ENCODE measurements at places on chromosomes 5 and 9.

- DNase-seq: no peak
Measured at GRCh38 chr9:112361601-112362000, 18.3 kb upstream of the HSDL2 start.

DNA sequence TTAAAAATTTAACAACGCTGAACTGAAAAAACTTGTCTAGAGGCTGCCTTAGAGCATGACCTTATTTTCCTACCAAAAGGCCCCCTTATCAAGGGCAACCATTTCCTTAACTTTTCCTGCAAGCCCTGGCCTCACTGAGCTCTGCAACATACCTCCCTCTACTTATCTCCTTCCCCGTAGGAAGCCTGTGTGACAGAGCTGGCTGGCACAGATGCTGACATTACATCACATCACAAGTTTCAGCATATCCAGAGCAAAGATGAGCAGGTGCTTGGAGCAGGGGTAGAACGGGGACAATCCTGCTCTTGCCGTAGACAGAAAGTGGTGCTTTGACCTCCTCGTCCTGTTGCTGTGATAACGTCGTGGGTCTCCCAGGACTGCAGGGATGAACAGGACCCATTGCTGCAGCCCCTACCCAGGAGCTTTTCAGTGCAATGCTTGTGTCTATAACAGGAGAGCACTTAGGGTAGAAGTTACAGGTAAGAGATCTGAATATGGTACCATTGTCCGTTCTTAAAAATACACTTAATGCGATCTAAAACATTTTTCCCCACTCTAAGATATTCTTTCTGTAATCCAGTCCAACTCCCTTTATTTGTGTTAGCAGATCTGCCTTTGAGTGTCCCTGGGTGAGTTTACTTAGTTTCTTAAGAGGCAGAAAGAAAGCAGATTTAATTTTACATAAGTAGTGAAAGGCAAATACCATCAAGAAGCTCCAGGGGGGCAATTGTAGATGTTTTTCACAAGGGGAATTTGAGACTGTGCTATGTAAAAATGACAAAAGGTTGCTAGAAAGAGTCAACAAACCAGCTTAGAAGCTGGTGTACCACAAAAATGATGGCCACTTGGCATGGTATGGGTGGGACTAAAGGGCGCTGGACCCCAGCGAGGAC is 101.9 kb upstream of the EFNA5 start:
- DNase-seq: no peak

DNA sequence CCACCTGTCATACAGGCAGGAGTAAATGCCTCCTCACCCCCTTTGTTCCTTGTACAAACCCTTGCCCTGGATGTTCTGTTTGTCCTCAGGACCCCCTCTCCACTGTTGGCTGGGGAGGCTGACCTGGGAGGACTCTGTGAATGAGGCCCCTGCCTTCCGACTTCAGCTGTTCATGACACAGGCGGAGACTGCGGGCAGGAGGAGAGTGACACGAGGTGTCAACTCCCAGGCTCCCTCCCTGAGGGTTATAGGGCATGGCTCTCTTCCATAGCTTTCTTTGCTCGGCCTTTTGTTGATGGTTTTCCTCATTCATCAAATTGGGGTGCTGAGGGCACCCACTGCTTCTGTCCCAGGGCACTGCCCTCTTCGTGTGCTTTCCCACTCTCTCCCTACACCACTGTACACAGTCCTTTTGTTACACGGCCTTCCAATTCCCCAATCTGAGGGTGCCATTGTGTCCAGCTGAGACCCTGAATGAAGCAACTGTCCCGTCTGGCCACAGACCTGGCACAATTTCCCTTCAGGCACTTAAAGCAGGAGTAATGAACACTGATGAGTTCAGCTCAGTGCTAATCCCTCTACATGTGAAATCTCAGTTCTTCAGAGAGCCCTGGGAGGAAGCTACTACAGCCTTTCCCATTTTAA is 33.8 kb downstream of the KCNIP1 start:
- DNase-seq: no peak

GRCh38 chr5:60673334-60673733 is 26.6 kb downstream of the DEPDC1B start:
- no peak for DNase-seq

DNA sequence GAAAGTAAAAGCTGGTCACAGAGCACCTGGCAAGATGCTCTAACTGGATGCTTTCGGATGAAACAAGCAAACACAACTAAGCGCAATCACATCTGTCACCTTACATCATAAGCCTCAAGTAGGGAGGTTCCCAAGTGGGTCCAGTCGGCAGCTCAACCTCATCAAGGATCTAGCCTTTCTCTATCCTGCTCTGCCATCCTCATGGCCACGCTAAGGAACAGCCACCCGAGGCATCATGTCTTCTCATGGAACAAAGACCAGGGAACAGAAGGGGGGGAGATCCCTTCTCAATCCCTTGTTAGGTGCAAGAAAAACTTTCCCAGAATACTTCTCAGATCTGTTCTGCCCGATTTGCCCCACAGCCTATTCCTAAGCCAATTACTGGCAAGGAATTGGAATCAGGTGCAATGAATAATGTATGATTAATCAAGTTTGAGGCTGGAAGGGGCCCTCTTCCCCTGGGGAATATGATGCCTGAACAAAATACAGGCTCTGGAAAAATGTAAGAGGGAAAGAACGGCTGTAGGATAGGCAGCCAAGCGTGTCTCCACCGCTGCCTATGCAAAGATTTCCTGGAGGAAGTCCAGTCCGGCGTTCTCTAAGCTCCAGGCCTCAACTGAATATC is 1.3 kb upstream of the HABP4 start:
- no peak for DNase-seq

GRCh38 chr9:123157221-123157620 is 111.2 kb downstream of the STRBP start:
- no peak for DNase-seq

GRCh38 chr9:78369639-78370219 is 72.8 kb downstream of the PSAT1 start:
- DNase-seq: peak; percentile 47

- DNase-seq: no peak
Measured at GRCh38 chr5:9301200-9301599, 244.7 kb downstream of the SEMA5A start.

DNA sequence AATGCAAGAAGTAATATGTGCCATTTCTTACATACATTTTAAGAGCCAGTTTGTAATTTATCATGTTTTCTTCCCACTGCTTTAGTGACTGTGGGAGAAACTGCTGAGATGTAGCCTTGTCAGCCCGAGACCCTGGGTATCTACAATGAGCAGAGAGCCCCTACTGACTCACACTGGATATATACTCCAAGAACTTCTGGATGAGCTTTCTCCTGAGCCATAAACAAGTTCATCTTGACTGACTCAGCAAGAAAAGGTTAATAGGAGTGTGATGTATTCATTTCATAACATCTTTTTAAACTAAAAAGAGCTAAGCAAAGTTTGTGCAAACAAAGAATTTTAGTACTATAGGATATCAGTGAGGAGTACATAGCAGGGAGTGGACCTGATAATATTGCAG is 182.5 kb downstream of the EDIL3 start:
- DNase-seq: no peak
